Sigmoid colon (tissue), 7 donors: ENCODE measurements at places on chromosomes 13 and 19. TPM values are rescaled to one million over a fixed set of nuclear protein-coding genes. Genes with fewer than 3 reads are reported as not detected.

GRCh38 chr13:105952973-105953290 lies 582.5 kb downstream of the EFNB2 start:
- no peak for DNase-seq

DNA sequence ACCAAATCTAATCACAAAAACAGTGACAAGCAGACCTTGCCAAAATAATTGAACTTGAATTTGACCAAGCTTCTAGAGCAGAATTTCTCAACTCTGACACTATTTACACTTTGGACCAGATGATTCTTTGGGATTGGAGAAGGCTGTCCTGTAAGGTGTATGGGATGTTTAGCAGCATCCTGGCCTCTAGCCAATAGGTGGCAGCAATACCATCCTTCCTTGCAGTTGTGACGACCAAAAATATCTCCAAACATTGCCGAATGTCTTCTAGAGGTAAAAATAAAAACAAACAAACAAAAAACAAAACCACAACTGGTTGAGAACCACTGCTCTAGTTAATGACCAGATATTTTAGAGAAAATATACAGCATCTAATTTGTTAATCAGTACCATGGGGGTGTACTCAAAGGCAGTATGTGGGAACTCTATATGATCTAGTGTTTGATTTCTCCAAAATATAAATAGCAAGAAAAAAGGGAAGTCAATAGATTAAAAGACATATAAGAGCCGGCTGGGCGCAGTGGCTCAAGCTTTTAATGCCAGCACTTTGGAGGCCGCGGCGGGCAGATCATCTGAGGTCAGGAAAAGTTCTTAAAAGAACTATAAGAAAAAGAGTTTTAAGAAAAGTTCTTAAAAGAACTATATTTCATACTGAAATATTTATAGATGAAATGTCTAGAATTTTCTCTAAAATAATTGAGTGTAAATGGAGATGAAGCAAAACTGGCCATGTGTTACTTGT lies 60.9 kb upstream of the ZNF527 start:
- DNase-seq = no peak

- DNase-seq = no peak
Measured at GRCh38 chr13:71871844-71872243, 4.8 kb upstream of the DACH1 start.

GRCh38 chr13:112978561-112979405 lies 9.8 kb downstream of the MCF2L start:
- no peak for DNase-seq

DNA sequence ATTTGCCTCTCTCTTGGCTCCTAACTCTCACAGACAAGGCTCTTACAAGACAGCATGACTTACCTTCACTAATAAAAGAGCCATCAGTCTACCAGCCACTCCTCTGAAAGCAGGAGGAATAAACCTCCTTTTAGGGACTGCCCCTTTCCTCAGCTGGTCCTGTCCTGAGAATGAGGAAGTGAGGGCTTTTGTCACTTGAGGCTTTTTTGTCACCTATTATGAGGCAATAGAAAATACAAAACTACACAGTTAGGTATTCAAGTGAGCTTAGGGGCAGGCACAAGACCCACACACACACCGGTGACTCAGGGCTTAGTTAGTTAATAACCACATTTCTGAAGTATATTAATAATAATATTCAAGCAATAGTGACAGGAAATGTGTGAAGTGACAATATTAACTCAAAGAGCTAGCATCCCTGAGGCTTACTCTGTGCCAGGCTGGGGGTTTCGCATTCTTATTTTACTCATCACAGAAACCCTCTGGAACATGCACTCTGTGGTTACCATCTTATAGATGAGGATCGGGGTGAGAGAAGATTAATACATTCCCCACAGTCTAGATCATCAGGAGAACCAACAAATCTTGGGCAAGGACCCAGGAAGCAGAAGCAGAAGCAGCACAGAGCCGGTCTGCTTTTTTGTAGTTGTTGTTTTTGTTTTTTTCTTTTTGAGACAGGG lies 379.9 kb downstream of the LIG4 start:
- no peak for DNase-seq

DNA sequence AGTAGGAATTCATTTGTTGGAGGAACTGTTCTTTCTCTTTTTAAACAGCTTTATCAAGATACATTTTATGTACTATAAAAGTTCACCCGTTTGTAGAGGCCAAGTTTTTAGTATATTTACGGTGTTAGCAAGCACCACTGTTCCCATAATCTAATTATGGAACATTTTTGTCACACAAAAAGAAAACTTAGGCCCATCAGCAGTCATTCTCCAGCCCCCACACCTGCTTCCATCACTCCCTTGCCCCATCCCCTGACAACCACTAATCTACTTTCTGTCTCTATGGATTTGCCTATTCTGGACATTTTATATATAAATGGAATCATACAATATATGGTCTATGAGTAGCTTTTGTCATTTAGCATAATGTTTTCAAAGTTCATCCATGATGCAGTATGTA lies 465.0 kb downstream of the DCT start:
- no peak for DNase-seq

GRCh38 chr13:28719227-28720055 lies 671 bp upstream of the SLC46A3 start:
- DNase-seq = no peak

DNA sequence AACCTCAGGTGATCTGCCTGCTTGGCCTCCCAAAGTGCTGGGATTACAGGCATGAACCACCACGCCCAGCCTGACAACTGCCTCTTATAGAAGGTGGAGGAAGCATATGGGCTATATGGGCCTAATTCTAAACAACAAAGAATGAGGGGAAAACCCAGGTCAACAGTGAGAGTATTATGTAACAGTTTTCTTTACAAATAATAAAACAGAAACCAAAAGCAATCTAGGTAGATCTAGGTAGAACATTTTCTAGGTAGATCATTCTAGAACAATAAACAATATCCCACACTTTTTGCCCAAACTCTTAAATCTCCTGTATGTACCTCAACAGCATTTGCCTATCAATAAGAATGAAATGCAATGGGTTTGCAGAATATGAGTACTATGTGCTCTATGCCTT lies 267.4 kb downstream of the ABCC4 start:
- DNase-seq = no peak

DNA sequence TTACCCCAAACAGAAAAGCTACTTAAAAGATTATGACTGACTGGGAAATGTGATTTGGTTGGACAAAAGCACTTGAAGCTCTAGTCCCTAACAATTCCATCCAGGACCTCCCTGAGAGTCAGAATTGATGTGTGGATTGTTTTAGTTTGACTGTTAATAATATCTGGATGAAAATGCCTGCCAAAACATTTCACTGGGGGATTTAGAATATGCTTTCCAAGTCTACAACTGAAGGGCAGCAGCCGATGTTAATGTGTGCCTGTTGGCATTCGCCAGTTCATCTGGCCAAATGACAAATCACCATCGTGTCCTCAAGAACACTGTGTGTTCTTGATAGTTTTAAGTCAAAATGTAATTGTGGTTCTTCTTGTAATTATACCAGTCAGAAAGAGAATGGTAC lies 76.0 kb upstream of the TSC22D1 start:
- no peak for DNase-seq

GRCh38 chr13:28533125-28533436 lies 38.2 kb upstream of the FLT1 start:
- no peak for DNase-seq

GRCh38 chr13:62678039-62678438 lies 1262.4 kb upstream of the PCDH20 start:
- no peak for DNase-seq

GRCh38 chr13:56396318-56396717 lies 744.4 kb upstream of the PRR20A start:
- DNase-seq = no peak

GRCh38 chr19:29992233-29992867 lies 50.3 kb downstream of the URI1 start:
- no peak for DNase-seq

- DNase-seq = no peak
Measured at GRCh38 chr13:51025245-51025905, 85.7 kb downstream of the C13orf42 start.

GRCh38 chr19:11444059-11444458 lies 8.6 kb downstream of the PRKCSH start:
- no peak for DNase-seq

DNA sequence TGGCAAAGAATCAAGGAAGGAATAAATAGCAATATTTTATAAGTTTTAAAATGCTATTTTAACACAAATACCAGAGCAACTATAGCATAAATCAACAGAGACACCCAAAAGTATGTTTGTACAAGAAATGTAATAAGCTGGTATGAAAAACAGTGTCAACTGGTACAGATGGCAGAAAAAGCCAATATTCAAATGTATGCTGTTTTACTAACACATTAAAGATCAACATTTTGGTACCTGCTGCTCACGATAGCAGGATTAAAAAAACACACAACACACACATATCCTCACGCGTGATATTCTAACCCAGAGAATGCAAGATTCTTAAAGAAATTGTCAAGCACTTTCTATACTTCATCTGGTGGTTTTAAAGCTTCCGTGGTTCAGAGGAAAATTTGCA lies 48.1 kb upstream of the C19orf12 start:
- no peak for DNase-seq

DNA sequence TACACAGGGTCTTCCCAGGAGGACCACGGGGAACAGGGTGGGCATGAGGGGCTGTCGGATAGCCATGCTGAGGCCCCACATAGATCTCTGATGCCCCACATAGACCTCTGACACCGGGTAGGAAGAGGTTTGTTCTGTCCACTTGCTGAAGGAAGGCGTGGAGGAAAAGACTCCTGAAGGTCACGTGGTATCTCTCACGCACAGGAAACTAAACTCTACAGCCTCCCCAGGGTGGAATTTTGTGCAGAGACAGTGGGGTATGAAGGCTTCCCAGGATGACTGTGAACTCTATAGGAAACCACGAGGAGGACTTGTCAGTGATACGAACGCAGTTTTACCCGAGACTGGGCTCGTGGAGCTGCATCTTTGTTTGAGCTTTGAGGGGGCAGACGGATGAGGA lies 2.8 kb downstream of the EVI5L start:
- DNase-seq = no peak

DNA sequence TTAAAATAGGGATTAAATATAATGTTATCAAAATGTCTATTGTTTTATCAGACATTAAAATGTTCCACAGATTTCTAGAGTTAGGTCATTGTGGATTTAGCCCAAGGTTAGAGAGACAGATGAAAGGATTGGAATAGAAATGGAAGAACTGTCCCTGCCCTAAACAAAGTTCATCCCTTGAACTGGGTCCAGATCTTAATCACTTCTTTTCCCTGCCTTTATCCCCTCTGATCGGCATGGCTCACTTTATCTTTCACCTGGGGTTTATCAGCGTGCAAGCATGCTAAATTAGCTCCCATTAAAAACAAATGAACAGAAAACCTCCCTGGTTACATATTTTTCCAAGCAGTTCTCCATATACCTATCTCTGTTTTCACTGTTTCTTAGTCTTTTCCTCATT lies 23.4 kb upstream of the ARGLU1 start:
- no peak for DNase-seq

DNA sequence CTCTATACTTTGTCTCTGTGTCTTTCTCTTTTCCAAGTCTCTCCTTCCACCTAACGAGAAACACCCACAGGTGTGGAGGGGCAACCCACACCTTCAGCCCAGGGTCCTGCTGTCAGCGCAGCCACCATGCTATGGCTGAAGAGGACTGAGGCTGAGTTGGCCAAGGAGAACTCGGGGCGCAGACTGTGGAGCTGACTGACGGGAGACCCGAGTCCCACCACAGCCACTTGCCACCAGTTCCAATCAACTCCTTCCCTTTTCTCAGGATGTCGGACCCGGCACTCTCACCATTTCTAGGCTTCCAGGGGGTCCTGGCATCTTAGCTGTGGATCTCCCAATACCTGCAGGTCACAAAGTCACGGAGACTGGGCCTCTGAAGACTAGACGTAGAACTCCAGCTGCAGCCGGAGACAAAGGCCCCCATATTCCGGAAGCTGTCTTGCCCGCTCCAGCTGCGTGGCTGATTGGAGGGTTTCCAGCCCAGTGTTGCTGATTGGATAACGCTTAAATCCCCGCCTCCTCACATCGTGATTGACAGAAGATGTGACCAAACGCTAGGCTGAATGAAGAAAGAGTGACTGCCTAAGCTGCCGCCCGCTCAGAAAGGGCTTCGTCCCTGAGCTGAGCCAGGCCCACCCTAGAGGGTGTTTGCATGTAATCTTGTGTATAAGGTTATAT lies 63.6 kb downstream of the ZNF429 start:
- DNase-seq = peak; percentile 94

GRCh38 chr13:27194895-27195764 lies 23.5 kb upstream of the USP12 start:
- no peak for DNase-seq

DNA sequence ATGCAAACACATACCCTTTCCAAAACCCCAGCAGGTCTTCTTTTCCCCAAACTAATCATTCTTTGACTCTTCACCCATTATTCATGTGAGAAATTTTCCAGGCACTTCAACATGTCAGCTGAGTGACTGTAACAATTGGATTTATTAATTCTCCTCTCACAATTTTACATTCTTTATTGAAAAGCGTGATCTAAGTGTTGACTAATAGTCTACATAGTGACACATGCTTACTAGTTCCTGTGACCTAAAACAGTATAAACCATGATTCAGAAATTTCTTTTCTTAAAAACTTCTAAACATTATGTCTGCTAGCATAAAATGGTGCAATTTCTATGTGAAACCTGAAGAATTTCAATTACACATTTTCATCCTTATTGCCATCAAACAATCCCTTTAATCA lies 532.3 kb downstream of the GPC5 start:
- no peak for DNase-seq

GRCh38 chr19:42352301-42353259 lies 27.1 kb downstream of the MEGF8 start:
- DNase-seq = no peak

DNA sequence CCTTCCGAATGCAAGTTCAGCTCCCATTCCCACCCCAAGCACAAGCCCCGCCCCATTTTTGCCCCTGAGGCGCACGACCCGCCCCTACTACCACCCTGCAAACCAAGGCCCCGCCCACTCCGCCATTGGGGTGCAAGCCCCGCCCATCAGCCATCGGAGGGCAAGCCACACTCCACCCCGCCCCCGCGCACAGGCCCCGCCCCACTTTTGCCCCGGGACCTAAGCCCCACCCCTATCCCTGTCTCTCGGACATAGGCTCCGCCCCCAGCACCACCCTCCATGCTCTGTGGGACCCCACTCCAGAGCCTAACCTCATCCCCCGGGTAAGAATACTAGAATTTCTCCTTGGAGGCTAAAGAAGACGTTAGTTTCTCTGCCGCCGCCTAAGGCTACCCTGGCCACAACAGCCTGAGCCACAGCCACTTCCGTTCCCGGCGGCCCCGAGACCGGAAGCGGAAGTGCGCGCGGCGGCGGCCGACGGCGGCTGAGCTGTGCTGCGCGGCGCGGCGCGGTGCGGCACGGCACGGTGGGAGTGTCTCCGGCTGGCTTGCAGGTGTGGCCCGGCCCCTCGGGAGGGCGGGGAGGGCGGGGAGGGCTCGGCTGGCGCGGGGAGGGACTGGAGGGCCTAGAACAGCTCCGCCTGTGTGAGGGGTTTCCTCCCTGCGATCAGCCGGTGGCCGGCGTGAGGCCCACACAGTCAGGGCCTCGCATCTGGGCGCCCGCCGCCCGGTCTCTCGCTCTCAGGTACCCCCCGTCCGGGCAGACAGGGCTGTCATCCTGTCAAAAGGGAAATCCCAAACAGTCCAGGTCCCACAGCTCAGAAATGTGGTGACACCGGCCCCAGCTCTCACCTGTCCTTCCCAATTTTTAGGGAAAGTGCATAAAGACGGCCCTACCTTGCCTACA lies at the start of gene ZNF333:
Gene ZNF333, plus strand, starts transcription at position 451 of the 906 bp plus-strand sequence. CDS start 3,444 bp downstream, outside the sequence.
- peak; percentile 98 for DNase-seq

GRCh38 chr19:14073925-14074838 lies 1.6 kb downstream of the MISP3 start:
- DNase-seq = peak; percentile 77

OR7A5 gene
- not detected for total RNA-seq

NLRP8 gene
- total RNA-seq = not detected

RPS5 gene
- 1,322 TPM for total RNA-seq

KCNJ14 gene
- total RNA-seq = 0.71 TPM

ZFP36 gene
- 78.1 TPM for total RNA-seq
